ENCODE measurements at places on chromosomes 3 and 15.

DNA sequence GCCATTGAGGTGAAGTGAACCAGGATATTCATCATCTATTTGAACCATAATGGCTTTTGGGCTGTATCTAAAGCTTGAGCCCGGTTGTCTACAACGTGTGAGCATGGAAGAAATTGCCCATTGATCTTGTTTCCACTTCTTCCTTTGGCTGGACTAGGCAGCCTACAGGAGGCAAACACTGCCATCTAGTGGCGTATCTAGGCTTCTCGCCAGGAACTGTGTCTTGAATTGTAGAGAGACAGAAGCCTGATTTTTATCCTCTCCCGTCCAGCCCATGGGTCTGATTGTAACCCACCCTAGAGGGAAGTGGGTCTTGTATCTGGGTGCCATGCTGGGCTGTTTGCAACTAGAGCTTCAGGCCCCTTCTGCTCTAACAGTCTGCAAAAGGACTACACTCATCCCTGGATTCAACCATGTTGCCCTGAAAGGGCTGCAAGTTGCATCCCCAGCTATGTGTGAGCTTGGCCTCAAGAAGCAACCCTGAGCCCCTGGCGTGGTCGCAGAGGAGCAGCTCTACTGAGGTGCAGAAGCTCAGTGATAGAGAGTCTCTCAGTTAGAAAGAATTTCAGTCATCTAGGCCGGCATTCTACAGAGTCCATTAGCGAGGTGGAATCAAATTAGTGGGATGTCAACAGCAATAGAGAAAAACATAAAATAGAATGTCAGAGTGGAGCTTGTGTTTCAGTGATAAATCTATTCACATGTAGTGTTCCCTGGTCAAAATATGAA, 170.2 kb upstream of the UMPS start:
- peak; percentile 49 for DNase-seq

DNA sequence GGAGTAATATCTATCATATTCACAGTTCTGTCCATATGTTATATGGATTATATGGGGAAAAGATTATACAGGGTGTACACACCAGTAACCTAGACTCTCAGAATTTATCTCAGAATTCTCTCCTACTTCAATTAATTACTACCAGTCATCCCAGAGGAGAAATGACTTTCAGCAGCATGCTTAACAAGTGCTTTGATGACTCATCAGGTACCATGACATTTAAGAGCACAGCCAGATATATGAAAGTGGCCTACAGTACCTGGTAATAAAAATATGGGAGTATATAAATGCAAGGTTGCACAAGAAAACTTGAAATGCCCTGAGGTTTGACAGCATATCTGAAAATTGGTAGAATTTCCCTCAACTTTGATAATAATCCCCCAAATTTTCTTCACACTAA, 1273.0 kb downstream of the OTOL1 start:
- no peak for DNase-seq

DNA sequence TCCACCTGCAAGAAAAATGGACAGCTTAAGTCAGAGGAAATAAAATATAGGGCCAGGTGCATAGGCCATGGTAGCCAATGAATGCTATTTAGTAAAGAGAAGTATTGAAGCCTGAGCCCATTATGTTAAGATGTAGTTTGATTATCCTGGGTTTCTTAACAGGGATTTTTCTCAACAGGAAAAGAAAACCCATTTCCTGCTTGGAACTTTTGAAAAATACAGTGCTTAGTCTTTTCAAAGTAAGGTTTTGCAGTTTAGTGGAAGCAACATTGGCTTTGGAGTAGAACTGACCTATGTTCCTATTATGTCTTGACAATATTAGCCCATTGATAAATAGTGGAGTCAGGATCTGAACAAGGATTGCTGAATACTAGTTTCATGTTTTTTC, 259.5 kb upstream of the TGFBR2 start:
- no peak for DNase-seq

DNA sequence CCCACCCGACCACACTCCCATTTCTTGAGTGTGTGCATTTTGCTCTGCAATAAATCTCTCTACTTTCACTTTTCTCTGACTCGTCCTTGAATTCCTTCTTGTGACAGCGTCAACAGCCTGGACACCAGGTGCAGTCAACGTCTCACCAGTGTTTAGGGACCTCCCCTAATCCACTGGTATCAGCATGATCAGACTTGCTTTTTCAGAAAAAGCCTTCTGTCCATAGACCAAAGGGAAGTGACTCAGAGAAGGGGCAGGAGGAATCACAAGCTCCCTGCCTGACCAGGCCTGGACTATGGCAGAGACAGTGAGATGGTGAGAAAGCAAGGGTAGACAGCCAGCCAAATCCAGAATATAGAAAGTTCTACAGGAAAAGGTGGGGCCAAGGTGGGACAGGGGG, 15.5 kb downstream of the CCR5 start:
- no peak for DNase-seq
